Stimulated activated CD4-positive, alpha-beta T cell treated with anti-CD3 and anti-CD28 coated beads, Interleukin-15, amount 100 ng/mL, for 1 hour (primary cell): ENCODE measurements at places on chromosomes 3 and 15.

DNA sequence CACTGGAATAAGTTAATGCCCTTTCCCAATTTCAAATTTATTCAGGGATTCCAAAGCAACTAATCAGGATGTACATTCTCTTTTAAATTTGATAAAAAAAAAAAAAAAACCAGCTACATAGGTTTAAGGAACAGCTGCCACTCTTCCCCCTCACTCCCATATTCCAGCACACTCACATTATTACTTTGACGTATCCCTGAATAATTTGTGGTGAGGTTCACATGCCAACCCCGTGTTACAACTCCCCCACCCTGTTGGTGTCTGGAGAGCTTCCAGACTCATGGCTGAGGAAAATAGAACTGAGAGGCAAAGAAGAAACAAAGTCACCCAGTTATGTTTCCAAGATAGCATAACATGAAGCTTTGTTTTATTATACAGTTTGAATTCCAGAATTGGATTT, 300.5 kb upstream of the MME start:
- no peak for DNase-seq

DNA sequence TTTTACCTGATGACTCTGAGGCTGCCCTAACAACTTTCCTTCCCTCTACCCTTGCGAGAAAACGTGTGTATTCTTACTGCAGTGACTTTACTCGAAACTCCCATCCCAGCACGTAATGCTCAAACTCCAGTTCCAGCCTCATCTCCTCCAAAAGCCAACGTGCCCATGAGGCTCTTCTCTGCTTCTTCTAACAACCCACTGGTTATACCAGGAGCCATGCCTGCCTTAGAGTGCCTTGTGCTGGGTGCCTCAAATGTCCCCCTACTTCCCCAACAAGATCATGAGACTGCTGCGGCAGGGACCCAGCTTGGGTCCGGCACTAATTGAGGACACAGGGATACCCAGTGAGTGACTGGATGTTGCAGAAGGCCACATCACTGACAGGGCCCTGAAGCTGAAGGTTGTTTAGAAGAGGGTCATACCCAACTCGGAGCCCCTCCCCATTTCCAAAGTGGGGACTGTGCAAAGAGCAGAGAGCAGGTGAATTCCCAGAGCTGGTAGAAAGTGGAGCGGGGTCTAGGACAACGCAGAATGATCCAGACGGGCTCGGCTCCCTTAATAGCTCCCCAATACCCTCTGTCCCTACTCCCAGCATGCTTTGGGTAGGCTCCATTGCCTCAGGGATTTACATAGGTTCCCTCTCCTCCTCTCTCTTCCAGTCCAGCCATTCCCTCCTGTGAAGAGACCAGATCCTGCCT, 71.4 kb downstream of the BDH1 start:
- no peak for DNase-seq

- DNase-seq: no peak
Observed at GRCh38 chr3:37751967-37752648, 109.6 kb upstream of the CTDSPL start.

GRCh38 chr3:160003520-160004128, 15.0 kb downstream of the IL12A start:
- no peak for DNase-seq

DNA sequence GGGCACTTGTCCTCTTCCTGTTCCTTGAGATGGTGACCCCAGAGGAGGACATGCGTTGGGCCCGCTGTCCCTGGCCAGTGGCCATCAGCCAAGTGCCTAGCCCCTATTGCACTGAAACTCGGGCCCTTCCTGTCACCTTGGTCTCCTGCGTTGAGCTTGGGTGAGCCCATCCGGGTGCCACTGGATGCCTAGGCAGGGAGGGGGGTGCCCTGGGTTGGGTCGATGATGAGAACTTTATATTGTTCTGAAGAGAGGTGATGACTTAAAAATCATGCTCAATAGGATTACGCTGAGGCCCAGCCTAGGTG, 221.8 kb downstream of the SNRPN start:
- no peak for DNase-seq

GRCh38 chr3:131079086-131079485, 52.4 kb downstream of the NEK11 start:
- DNase-seq: no peak

DNA sequence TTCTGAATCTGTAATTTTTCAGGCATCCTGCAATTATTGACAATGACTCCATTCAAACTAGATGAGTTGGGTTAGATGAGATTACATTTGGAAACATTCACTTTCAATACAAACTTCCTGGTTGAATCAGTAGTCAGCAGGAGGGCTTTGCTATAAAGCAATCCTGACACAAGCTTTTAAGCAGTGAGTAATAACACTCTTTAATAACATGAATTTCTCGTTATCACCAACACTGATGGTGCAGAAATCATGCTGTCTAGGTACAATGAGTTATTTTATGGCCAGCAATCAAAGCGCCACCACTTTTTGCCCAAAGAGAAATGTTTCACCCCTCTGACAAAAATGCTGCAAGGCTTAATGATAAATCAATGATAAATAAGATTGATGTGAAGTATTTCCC, 474.8 kb upstream of the CNTN4 start:
- DNase-seq: no peak

DNA sequence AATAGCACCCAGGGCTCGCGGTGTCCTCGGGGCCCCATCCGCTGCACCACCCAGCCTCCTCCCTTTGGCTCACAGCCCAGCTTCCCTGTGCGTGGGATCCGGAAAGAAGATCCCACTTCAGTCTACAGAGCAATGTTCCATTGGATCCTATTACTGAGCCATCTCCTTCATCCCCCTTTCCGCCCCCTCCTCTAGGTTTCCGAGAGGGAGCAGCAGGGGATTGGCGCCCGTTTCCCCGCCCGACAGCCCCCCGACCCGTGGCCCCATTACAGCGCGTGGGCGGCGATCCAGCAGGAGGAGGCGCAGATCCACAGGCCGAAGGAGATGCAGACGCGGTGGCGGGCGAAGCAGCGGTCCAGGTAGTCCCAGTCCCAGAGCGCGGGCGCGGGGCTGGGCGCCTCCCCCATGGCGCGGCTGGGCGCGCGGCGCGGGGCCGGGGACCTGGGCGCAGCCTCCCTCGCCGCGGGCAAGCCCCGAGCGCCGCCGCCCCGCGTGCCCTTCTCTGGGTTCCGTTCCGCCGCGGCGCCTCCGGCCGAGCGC, 340 bp downstream of the TMEM44 start:
- DNase-seq: no peak

DNA sequence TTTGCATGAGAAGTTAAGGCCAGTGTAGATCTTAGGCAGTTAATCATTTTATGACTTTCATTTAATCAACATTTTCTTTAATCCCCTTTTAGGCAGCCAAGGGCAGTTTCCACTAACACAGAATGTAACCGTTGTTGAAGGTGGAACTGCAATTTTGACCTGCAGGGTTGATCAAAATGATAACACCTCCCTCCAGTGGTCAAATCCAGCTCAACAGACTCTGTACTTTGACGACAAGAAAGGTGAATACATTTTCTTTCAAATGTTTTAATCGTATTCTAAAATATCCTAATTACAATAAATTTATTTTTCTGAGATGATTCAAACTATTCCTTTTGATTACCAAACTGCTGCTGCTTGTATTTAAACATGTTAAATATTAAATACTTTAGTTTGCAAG, 843.2 kb downstream of the CADM2 start:
- no peak for DNase-seq

GRCh38 chr3:150317469-150317868, 90.6 kb upstream of the TSC22D2 start:
- DNase-seq: no peak

GRCh38 chr15:25251700-25252390, 187.0 kb downstream of the UBE3A start:
- no peak for DNase-seq

- no peak for DNase-seq
Observed at GRCh38 chr3:41250825-41251224, 51.5 kb downstream of the CTNNB1 start.

- DNase-seq: no peak
Observed at GRCh38 chr3:106172780-106173179, 304.0 kb upstream of the CBLB start.

DNA sequence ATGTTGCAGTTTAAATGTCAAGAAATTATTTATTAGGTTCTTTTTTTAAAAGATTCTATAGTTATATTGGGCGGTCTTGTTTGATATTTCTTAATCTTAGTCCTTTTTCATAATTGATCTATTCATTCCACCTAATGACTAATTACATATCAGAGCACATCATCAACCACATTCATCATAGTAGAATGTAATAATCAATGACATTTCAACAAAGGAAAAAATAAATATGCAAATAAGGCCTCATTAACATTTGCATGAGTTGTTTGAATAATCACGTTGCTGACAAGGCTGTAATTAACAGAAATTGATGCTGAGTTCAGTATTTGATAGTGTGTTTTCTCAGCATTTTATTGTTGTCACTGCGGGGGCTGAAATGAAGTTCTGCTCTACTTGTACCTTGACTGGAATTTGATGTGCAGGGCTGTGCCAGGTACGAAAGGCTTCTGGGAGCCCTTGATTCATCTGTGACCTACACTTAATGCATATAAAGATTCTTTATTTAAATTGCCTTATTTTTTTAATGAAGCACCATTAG, 215.7 kb downstream of the TCF12 start:
- no peak for DNase-seq

DNA sequence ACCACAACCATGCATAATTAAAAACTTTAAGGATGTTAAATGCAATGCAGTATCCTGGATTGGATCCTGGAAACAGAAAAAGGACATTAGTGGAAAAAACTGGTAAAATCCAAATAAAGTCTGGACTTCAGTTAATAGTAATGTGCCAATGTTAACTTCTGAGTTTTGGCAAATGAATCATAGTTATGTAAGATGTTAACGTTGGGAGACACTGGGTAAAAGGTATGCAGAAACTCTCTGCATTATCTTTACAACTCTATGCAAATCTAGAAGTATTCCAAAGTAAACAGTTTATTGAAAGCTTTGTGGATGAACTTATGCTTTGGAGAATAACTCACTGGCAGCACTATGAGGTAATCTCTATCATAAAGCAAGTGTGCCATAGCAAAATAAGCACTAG, 357.4 kb downstream of the RORA start:
- no peak for DNase-seq

GRCh38 chr3:99681512-99681911, 43.1 kb downstream of the COL8A1 start:
- DNase-seq: no peak

DNA sequence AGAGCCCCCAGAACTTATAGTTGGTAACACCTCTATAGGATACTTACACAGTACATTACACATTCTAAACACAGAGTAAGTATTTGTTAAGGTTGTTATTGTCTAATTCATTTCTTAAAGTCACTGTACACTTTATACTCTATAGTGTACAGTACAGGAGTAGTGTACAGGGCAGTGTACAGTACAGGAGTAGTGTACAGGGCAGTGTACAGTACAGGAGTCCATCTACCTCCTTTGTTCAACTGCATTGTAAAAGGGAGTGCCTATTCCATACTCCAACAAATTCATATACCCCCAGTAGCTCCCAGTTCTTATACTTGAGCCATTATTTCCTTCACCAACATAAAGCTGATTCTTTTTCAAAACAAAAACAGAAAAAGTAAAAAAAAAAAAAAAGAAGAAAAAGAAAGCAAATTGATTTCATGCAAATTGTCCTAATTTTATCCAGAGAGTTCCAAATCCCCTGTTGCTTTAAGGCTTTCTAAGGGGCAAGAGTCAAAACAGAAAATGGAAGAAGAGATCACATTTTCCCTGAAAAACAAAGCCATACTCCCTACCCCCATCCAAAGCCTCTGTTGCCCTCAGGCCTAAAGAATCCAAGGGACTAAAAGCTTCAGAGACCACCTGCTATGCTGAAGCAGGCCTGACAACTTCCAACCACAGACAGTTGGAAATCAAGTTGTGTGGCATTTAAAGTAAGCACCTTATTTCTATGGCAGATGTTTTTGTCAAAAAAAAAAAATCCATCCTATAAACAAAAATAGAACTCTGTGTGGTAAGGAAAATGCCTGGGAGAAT, 125.6 kb downstream of the PLCH1 start:
- no peak for DNase-seq

DNA sequence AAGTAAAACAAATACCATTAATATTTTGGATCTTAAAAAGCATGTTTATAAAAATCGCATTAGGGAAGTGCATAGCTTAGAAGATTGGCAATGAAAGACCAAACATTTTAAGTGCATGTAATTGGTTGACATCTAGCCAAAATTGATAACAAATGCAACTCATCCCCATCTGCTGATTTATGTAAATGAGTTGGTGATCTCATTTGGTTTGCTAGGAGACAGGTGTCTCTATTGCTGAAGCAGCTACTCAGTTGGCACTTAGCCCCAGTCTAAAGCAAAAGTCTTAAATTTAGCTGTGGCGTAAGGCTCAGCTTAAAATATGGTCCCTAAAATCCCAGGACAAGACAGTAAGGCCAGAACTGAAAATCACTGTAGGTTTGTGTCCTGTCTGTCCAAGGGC, 113.5 kb upstream of the CHL1 start:
- DNase-seq: no peak

GRCh38 chr15:65783872-65784271, 8.2 kb downstream of the DENND4A start:
- no peak for DNase-seq

GRCh38 chr3:47473391-47473790, 2.4 kb downstream of the SCAP start:
- DNase-seq: no peak

GRCh38 chr3:16514755-16515353, 1.4 kb upstream of the RFTN1 start:
- no peak for DNase-seq

- DNase-seq: peak; percentile 1
Observed at GRCh38 chr15:36579792-36580431, 486 bp downstream of the CDIN1 start.

DNA sequence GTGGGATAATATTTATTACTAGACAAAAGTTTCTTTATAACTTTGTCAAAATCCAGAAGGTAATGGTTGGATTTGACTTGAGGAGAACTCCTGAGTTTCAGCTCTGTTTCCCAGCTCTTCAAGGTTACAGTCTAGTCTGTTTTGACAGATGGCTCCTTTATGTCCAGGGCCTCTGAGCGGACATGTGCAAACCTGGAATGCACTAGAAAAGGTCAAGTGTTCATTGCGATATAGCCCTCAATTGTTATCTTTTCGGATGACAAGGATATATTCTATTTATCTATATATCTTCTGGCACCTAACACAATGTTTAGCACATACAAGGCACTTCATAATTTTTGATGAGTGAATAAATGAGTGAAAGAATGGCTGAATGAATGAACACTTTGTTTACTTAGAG, 513.2 kb upstream of the GOLIM4 start:
- no peak for DNase-seq

- no peak for DNase-seq
Observed at GRCh38 chr15:34514251-34514670, 69.2 kb downstream of the GOLGA8B start.
